ENCODE measurements at places on chromosomes 6 and 20.

- DNase-seq: peak; percentile 71
Measured at GRCh38 chr20:35306931-35307517, 14.8 kb upstream of the FAM83C start.

- DNase-seq: no peak
Measured at GRCh38 chr20:37849566-37849965, 53.4 kb upstream of the VSTM2L start.

DNA sequence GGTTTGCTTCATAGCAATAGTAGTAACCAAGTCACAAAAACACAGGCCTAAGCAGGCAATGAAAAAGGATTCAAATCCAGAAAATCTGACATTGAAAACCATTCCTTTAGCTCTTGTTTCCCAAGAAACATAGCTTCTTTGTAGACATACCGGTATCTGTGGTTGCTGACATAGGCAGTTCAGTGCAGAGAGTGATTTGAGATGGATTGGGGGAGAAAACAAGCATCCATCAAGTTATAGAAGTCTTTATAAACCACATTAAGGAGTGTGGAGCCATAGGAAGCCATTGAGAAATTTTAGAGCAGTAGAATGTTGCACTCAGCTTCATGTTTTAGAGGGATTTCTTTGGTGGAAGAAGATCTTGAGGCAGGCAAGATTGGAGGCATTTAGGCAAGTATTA is 91.2 kb upstream of the MARCKS start:
- DNase-seq: no peak

DNA sequence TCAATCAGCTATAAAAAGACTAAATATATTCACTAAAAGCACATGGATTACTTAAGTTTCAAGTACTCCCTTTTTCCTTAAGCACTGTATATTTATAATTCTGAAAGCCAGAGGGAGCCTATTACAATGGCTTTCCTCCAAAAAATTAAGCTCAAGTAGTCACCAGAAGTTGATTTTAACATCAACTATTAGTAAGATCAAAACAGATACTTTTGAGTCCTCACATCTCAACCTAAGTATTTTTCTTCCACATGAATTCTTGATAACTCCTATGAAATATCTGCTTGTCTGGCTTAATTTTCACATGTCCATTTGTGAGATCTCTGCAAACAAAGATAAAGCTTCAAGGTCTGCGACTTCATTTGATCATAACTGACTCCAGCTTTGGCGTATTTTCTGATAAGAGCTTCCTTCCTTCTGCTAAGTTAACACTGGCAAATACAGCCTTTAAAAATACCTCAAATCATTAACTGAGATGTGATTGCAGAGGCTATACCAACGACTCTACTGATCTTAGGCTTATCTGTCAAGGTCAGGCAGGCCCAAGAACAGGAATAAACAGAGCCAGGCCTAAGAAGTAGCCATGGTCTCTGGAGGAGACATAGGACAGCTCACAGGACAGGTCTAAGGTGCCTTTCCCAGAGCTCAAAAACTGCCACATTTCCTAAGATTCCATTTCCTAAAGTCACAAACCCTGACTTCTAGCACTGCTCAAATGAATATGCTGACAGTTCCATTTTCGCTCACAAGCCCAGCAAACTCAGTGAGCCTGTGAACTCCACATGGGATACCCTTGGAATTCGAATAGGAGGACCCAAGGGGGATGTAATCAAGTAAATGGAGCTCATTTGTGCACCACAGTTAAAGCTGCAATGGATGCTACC is 10.0 kb downstream of the SNX5 start:
- DNase-seq: peak; percentile 27

DNA sequence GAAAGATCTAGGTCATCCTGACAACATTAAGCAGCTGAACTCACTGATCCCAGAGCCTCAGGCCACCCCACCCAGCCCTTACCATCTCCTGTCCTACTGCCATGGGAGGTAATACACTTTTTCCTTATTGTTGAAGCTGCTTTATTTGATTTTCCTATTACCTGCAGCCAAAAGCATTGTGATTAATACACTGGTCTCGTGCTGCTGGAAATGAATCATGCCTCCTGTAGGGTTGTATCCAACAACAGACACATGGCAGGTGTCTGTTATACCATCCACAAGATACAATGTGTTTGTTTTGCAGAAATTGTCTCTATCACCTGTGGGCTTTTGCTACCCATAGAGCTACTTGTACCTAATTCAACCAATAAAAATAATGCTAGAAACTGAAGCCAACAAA is 34.2 kb downstream of the MYLIP start:
- no peak for DNase-seq

DNA sequence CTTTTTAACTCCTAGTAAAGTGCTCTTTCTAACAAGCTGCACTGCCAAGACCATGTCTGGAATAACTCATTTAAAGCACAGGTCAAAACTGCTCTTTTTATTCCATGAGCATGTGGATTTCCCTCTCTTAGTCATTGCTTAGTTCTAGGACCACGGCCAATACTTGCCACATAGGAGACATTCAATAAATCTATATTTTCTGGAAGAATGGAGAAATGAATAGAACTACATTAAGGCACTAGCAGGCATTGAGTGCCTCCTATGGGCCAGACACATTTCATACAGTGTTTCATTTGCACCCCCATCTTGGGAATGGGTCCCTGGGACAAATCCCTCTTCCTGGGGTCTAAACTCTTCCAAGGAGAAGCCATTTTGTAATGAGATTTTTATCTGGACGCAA is 552.8 kb upstream of the CITED2 start:
- peak; percentile 88 for DNase-seq

DNA sequence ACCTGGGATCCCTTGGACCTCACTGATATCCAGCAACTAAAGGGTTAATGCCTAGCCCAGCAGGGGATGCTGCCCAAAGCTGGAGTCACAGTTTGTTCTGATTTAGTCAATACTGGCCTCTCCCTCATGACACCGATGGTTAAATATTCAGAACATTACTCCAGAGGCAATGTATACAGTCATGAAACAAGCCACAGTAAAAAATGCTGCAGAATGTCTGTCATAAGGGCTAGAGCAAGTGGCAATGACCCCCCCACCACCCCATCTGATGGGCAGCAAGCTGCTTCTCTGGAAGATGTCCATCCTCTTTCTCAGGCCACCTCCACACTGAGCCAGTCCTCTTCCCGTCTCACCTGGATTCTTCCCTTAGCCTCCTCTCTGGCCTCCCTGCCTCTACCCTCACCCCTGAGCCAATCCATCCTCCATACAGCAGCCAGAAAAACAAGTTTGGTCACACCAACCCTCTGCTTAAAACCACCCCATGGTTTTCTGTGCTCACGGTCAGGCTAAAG is 99.0 kb upstream of the KCNG1 start:
- DNase-seq: peak; percentile 23
